ENCODE measurements at places on chromosomes 16 and 17.

GRCh38 chr16:80577485-80578280 is 36.9 kb downstream of the DYNLRB2 start:
- peaks cover 2% of the 10 kb centered on the region for H3K27me3 ChIP-seq
- H3K36me3 ChIP-seq = no peaks in the 10 kb centered on the region
- DNase-seq = no peak
- H3K27ac ChIP-seq = no peak overlapping the region

DNA sequence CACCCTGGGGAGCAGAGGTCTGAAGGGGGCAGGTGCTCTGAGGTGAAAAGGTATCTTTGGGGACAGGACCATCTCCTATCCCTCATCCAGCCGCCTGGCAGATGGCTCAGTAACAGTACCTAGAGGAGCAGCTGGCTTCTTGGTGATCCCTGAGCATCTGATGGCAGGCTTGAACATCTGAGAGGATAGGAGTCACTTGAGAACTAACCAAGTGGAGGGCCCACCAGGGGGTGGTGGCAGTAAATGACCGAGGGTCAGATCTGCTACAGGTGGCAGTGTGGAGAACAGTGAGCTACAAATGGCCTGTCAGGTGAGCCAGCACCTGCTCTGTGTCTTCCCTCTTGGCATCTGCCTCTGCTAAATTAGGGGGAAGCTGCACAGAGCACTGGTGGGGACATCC is 13.8 kb downstream of the HROB start:
- peaks cover 14% of the 10 kb centered on the region for H3K36me3 ChIP-seq
- no peaks in the 10 kb centered on the region for H3K27me3 ChIP-seq
- peaks cover 6% of the 10 kb centered on the region for H3K4me1 ChIP-seq
- no peak overlapping the region for H3K4me3 ChIP-seq
- no peak overlapping the region for H3K27ac ChIP-seq

DNA sequence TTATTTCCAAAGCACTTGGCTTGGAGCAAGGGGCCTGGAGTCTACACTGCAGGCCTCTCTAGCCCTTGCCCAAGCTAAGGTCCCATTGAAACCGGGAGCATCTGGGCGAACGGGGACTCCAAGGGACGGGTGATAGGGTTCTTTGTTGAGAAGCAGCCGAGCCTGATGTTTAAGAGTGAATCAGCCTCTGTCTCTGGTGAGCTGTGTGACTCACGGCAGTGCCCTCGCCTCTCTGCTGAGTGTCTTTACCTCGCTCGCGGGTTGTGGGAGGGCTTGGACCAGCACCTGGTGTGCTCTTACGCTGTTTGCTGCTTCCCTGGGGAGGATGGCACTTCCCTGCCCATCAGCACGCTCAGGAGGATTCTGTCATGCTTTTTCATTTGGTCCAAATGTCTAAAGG is 1.3 kb downstream of the HGS start:
- peaks cover 2% of the 10 kb centered on the region for H3K27me3 ChIP-seq
- H3K36me3 ChIP-seq = peaks cover 40% of the 10 kb centered on the region
- peaks cover 32% of the 10 kb centered on the region for H3K4me1 ChIP-seq
- peak overlapping the region; percentile 86 for H3K27ac ChIP-seq

DNA sequence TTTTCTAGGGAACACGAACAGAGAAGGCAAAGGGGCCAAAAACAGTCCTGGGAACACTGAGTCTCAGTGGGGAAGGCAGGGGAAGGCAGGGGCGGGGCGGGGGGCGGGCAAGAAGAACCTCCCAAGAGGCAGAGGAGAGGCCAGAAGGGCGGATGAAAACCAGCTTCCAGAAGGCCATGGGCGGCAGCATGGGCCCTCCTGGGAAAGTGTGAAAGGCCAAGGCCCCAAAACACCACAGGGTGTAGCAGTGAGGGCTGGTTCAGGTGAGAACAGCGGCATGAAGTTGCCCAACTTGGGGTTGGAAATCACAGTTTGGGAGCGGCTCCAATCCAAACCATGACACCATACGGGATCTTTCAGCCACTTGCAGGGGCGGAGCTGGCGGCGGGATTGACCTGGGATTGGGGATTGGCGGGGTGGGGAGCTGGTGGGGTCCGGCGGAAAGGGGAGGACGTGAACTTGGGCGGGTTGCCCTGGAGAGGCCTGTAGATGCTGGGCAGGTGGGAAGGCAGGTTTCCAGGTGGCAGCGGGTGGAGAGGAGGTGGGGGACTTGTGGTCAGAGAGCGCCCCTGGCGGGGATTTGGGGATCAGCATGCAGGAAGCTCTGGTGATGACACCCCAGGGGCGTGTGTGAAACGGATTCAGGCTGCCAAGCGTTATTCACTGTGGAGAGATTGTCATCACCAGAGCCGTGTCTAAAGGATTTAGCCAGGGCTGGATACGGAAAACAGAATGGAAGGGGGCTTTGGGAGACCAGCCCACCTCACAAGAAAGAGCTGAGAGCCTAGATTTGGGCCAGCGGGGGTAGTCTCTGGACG is 80.9 kb downstream of the ARHGAP23 start:
- H3K4me1 ChIP-seq = peaks cover 9% of the 10 kb centered on the region
- peaks cover 39% of the 10 kb centered on the region for H3K27me3 ChIP-seq
- H3K27ac ChIP-seq = no peak overlapping the region
- DNase-seq = peak; percentile 87
- peak overlapping the region; percentile 71 for H3K4me3 ChIP-seq
